Thoracic aorta (tissue), 2 donors: ENCODE measurements at places on chromosomes 5 and 9. TPM values are rescaled to one million over a fixed set of nuclear protein-coding genes. Genes with fewer than 3 reads are reported as not detected.

GRCh38 chr5:51821697-51822096 lies 438.4 kb downstream of the ISL1 start:
- DNase-seq, result no peak

GRCh38 chr5:150710165-150710564 lies 9.3 kb upstream of the RBM22 start:
- DNase-seq, result no peak

DNA sequence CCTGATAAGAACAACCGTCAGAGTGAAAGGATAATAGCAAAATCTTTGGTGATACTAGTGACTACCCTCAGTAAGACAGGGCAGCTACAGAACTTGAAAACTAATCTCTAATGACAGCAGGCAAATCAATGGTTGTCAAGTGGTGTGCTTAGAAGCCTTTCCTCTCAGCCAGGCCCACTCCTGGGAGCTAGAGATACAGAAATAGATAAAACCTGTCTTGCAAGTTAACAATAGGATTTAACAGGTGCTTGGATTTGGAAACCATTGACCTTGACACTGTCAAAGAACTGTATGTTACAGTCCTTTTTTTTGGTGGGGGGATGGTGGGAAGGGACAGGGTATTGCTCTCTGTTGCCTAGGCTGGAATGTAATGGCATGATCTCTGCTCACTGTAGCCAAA lies 118.6 kb downstream of the BASP1 start:
- DNase-seq, result no peak

- no peak for DNase-seq
Observed at GRCh38 chr5:150358261-150359095, 981 bp downstream of the TCOF1 start.

- DNase-seq, result no peak
Observed at GRCh38 chr5:171907725-171908343, 98.6 kb downstream of the FBXW11 start.

DNA sequence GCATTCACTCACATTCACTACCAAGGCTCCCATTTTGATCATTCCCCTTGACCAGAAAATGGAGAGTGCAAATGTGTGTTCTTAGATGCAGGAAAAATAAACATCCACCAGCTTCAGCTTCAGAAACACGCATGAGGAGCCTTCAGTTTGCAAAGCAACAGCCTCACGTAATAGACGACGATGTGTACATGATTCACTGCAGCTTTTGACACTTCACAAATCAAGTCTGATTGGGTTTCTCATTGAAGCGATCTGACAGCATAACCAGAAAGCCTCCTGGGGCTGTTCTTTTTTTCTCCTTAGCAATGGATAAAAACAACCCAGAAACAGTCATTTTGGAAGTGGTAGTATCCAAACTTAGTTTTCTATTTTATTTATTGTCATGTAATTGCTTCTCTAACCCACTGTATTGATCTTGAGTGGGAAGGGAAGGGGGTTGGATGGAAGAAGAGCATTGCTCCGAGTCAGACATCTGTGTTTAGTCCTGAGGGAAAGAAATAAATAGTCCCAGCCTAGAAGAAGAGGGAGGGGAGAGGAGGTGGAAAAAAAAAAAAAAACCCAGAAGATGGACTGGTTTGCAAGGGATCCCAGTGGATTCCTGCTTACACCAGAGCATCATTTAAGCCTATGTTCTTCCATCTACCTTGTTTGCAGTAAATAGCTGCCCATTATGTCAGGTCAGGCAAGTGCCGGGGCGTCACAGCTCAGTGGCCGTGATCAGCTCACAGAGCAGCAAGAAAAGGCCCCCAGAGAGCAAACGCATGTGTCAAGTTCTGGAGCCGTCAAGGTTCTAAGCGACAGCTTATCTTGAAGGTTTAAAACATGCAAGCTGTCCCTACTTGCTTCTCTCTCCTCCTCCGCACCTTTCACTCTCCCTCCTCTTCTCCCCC lies 190.2 kb upstream of the SNX2 start:
- DNase-seq, result no peak

DNA sequence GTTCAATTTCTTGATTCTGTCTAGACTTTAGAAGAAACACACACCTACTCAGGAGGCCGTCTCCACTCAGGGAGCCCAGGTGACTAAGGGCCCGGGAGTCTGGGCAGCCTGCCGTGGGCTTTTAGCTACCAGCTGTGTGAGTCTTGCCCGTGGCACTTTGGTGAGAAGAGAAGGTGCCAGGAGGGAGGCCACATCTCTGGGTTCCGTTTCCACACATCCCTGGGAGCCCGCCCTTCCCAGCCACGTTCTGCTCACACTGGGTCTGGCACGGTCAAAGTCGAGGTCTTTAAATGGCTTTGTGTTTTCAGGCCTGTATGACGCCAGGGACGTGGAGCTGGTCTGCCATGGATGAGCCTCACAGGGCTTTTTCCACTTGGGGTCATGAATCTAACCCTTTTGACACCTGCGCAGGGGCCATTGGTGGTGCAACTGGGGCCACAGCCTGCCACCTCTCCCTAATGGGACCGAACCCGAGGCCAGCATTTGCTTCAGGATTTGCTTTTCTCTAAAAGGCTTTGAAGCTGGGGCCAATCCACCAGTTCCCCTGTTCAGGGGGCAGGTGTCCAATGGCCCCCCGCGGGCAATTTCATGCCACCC lies 17.2 kb upstream of the FCN2 start:
- DNase-seq, result no peak

GRCh38 chr5:151904909-151905308 lies 19.7 kb downstream of the GLRA1 start:
- no peak for DNase-seq

- DNase-seq, result no peak
Observed at GRCh38 chr5:137462265-137462590, 36.9 kb downstream of the SPOCK1 start.

Gene ANKRD20A1
- not detected for total RNA-seq

DNA sequence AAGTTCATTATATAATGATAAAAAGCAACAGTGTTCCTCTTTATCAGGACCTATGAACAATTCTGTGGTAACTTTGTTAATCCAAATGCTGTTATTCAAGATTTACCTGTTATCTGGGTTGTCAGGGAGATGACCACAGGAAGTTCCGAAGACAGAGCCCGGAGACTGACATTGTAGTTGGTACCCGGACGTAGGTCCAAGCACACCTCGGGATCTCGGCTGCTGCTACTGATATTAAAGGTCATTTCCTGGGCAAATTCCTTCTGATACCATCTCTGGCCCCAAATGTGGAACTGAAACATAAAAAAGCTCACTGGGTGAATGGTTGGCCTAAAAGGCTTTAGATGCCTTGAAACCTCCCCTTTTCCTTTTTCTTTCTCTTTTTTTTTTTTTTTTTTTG lies 96.7 kb downstream of the SUSD1 start:
- no peak for DNase-seq

GRCh38 chr5:106017243-106017857 lies 1653.4 kb downstream of the EFNA5 start:
- no peak for DNase-seq

Gene KIF4B
- total RNA-seq, result not detected

GRCh38 chr5:158320178-158320674 lies 461.3 kb upstream of the CLINT1 start:
- DNase-seq, result no peak

- no peak for DNase-seq
Observed at GRCh38 chr5:61631438-61631941, 299.4 kb downstream of the ZSWIM6 start.
